ENCODE measurements at places on chromosomes 2 and 18. TPM values are rescaled to one million over a fixed set of nuclear protein-coding genes. Genes with fewer than 3 reads are reported as not detected.

TWIST2 gene
- total RNA-seq = 5.0 TPM

GRCh38 chr2:206462240-206462854, 19.0 kb downstream of the ADAM23 start:
- no peak for DNase-seq

GRCh38 chr18:3511980-3512379, 62.0 kb downstream of the TGIF1 start:
- peak; percentile 81 for DNase-seq

DNA sequence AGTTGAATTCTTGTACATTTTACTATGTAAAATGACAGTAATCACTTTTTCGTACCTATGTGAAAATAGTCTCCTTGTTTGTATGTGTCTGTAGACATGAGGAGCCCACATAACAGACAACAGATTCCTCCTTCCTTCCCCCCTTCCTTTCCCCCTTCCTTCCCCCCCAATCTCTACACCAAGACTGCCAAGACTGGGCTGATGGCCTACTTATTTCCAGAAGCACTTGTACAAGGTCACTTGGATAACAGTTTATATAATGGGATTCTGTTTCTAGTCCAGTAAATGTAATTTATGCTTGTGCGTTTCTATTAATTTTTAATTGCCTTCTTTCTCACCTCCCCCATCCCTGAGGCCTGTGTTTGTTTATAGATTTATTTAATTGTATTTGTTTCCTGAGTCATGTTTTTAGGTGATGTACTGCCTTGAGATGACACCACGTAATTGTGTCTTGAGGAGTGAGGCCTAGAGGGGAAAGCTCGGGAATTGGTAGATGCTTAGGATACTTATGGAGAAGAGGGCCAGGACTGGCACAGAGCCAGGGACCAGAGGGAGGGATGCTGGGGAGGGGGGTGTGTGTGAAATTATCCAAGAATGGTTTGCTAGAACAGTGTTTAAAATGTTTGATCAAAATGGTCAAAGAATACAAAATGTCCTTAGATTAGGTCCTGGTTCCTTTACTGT, 12.3 kb downstream of the B3GNT2 start:
- DNase-seq = no peak

GRCh38 chr18:79069717-79070151, 540 bp downstream of the ATP9B start:
- DNase-seq = no peak

DNA sequence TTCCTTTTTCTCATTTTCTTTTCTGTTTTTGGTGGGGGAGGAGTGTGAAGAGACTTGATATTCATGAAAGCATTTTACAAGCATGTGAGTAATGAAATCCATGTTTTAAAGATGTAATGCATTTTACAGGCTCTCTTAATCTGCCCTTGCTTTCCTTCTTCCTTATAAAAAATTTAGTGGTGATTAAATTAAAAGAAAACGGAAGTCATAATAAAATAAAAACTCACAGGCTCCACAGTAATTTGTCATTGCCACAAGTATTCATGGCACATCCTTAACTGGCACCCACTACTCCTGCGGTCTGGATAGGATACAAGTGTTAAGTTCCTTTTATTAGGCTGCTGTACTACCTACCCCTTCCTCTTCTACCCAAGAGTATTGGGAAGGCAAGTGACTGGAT, 241.2 kb downstream of the SLC4A3 start:
- no peak for DNase-seq

DNA sequence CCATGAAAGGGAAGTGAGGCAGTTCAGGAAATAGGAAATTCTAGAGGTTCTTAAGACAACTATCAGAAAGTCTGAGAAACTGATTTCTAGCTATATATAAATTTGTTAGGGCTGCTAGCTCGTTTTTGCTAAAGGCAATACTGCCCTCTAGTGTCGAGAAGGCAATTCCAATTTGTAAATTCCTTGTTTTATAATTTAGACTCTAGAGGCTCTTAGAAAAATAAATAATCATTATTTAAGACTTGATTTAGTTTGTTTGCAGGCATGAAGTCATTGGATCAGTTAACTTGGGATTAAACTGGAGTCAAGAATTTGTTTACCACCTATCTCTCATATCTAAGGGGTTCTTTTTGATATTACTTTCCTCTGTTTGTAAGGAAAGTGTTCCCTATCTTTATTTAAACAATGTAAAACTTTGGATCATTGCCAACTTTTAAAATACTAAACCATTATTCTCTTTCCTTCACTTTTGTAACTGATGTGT, 66.2 kb downstream of the ACVR2A start:
- peak; percentile 40 for DNase-seq

DNA sequence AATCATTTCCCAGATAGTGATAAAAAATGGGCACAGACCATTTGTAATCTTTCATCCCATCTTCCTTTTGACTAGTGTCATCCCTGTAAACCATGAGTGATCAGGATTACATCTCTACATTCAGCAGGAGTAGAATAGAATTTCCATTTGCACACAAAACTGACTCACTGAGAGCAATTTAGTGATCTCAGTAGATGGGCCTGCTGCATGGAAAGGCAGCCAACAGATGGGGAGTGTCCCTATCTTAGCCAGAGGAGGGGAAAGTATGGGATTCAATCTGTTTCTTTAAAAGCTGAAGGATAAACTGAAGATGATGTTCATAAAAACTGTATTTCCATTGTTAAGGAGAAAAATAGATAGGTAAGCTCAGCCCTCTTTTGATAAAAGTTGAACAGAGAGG, 441.7 kb downstream of the ZNF521 start:
- no peak for DNase-seq

BCL11A gene
- total RNA-seq = not detected

DNA sequence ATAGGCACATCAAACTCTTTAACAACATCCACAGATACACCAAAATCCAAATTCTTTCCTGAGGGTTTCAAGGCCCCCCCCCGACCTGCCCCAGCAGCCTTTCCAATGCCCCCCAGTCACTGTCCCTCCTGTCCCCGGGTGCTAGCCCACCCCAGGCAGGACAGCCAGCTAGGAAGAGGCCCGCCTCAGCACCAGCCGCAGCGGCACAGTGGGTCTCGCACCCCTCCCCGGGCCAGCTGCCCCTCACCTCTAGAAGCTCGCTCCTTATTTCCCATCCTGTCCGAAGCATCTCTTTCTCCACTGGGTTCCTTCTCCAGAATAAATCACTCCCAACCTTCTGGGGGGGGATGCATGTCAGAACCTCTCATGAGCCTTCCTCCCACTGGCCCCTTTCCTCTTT, 69.4 kb downstream of the FBXO15 start:
- no peak for DNase-seq

EMX1 gene
- not detected for total RNA-seq

RASGRP3 gene
- 0.10 TPM for total RNA-seq
